HepG2 (cell line): ENCODE measurements at places on chromosomes 12 and 14. TPM values are rescaled to one million over a fixed set of nuclear protein-coding genes. Genes with fewer than 3 reads are reported as not detected.

The SLC25A21 gene
- 2.9 and 3.3 TPM in 2 replicates for total RNA-seq

The AHNAK2 gene
- 0.15 and 0.18 TPM in 2 replicates for total RNA-seq

The KRT2 gene
- total RNA-seq = not detected in 2 replicates

- peak overlapping the region; percentile 31; the same call in 1 of the 2 replicates for H3K4me3 ChIP-seq
- H3K36me3 ChIP-seq = no peaks in the 10 kb centered on the region
- peak; percentile 10 for DNase-seq
- H3K27me3 ChIP-seq = no peaks in the 10 kb centered on the region; the same call in 1 of the 2 replicates
- no peak overlapping the region for H3K27ac ChIP-seq
- peaks cover 12% of the 10 kb centered on the region; the same call in 1 of the 2 replicates for H3K4me1 ChIP-seq
These were observed 90.6 kb downstream of the PAPOLA start for GRCh38 chr14:96592591-96593386.

The RASSF9 gene
- total RNA-seq = not detected in 2 replicates

- no peak overlapping the region for H3K4me3 ChIP-seq
- peaks cover 23% of the 10 kb centered on the region for H3K4me1 ChIP-seq
- no peaks in the 10 kb centered on the region for H3K27me3 ChIP-seq
- DNase-seq = no peak
- H3K36me3 ChIP-seq = no peaks in the 10 kb centered on the region
- H3K27ac ChIP-seq = no peak overlapping the region
These were observed 5.6 kb upstream of the PRPF39 start for GRCh38 chr14:45078323-45078722.

GRCh38 chr12:118925407-118925806 is 55.9 kb upstream of the SRRM4 start:
- no peak for DNase-seq
- H3K4me3 ChIP-seq = no peak overlapping the region
- H3K27me3 ChIP-seq = no peaks in the 10 kb centered on the region
- H3K4me1 ChIP-seq = no peaks in the 10 kb centered on the region
- H3K27ac ChIP-seq = no peak overlapping the region
- H3K36me3 ChIP-seq = no peaks in the 10 kb centered on the region

The ACAD10 gene
- total RNA-seq = 4.7 and 15.2 TPM in 2 replicates

The LPAR5 gene
- total RNA-seq = 0.07 and 0.09 TPM in 2 replicates

The OR6C4 gene
- total RNA-seq = not detected in 2 replicates

The SERPINA10 gene
- 12.1 and 20.1 TPM in 2 replicates for total RNA-seq

DNA sequence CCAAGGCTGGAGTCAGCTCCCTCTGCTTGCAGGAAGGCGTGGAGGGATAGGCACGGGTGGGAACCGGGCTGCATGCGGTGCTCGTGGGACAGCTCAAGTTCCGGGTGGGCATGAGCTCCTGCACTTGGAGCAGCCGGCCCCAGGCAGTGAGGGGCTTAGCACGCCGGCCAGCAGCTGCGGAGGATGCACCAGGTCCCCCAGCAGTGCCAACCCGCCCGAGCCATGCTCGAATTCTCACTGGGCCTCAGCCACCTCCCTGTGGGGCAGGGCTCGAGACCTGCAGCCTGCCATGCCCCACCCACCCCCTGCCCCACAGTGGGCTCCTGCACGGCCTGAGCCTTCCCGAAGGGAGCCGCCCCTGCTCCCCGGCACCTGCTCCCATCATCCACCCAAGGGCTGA is 1501.8 kb downstream of the AACS start:
- H3K36me3 ChIP-seq = no peaks in the 10 kb centered on the region
- H3K4me1 ChIP-seq = no peaks in the 10 kb centered on the region
- H3K27me3 ChIP-seq = no peaks in the 10 kb centered on the region
- no peak overlapping the region for H3K4me3 ChIP-seq
- no peak for DNase-seq

The KLRC1 gene
- total RNA-seq = not detected in 2 replicates

GRCh38 chr12:1357171-1357570 is 237.2 kb downstream of the FBXL14 start:
- no peaks in the 10 kb centered on the region for H3K27me3 ChIP-seq
- H3K4me3 ChIP-seq = no peak overlapping the region
- peaks cover 7% of the 10 kb centered on the region; the same call in 1 of the 2 replicates for H3K4me1 ChIP-seq
- no peak for DNase-seq
- no peak overlapping the region for H3K27ac ChIP-seq

- no peak for DNase-seq
- H3K27ac ChIP-seq = no peak overlapping the region
- H3K36me3 ChIP-seq = no peaks in the 10 kb centered on the region
These were observed 92.4 kb upstream of the OVCH1 start for GRCh38 chr12:29589851-29590250.

- DNase-seq = no peak
- H3K27me3 ChIP-seq = no peaks in the 10 kb centered on the region
- H3K36me3 ChIP-seq = no peaks in the 10 kb centered on the region
- no peak overlapping the region for H3K27ac ChIP-seq
- peaks cover 53% of the 10 kb centered on the region for H3K4me1 ChIP-seq
These were observed 619 bp upstream of the NTN4 start for GRCh38 chr12:95790917-95791849.

The POTEM gene
- total RNA-seq = not detected in 2 replicates

The USP44 gene
- 0.07 and 0.11 TPM in 2 replicates for total RNA-seq

The MARCHF9 gene
- total RNA-seq = 2.7 and 5.7 TPM in 2 replicates

The RPL6 gene
- total RNA-seq = 1,551 and 2,121 TPM in 2 replicates

The PIK3C2G gene
- not detected in 2 replicates for total RNA-seq

DNA sequence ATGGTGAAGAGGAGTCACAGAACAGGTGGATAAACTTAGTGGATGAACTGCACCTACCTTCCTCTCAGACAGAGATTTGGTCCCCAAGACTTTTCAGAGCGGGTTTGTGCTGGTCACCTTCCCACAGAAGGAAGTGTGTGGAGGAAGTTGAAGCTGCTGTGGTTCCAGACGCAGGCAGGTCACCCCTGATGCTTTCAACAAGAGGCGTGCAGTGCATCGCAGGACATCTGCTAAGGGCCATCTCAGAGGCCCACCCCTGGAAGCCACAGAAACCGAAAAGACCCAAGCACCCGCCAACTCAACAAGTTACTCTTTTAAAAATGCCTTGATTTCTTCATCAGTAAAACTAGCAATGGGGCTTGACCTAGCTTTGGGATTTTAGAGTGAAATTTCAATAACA is 1.0 kb upstream of the GPX2 start:
- H3K27ac ChIP-seq = peak overlapping the region; percentile 92
- peaks cover 2% of the 10 kb centered on the region; the same call in 1 of the 2 replicates for H3K36me3 ChIP-seq
- H3K4me1 ChIP-seq = peaks cover 99% of the 10 kb centered on the region
- no peak for DNase-seq

The ITGB7 gene
- 0.13 and 0.18 TPM in 2 replicates for total RNA-seq
